ENCODE measurements at places on chromosomes 4 and X. TPM values are rescaled to one million over a fixed set of nuclear protein-coding genes. Genes with fewer than 3 reads are reported as not detected.

The HPSE gene
- 1.3 TPM for total RNA-seq

The SPIN2A gene
- not detected for total RNA-seq

The LAMP2 gene
- total RNA-seq, result 82.5 TPM

The SSX2 gene
- not detected for total RNA-seq

The CABS1 gene
- total RNA-seq, result not detected

The KCND1 gene
- total RNA-seq, result 3.4 TPM

The MAGEE1 gene
- total RNA-seq, result 1.5 TPM

The CXXC4 gene
- total RNA-seq, result 0.76 TPM

The TTC29 gene
- 1.1 TPM for total RNA-seq

The ANK2 gene
- 13.9 TPM for total RNA-seq

The RTL3 gene
- total RNA-seq, result not detected

The DCHS2 gene
- total RNA-seq, result 6.6 TPM

The TMEM271 gene
- total RNA-seq, result not detected

The CXCL3 gene
- 1.6 TPM for total RNA-seq

The DCAF4L1 gene
- total RNA-seq, result not detected

The SERTM2 gene
- not detected for total RNA-seq

The FGFRL1 gene
- 60.5 TPM for total RNA-seq

The EXOC1L gene
- not detected for total RNA-seq

The FOXP3 gene
- total RNA-seq, result not detected

The TLR10 gene
- total RNA-seq, result not detected

The EGFL6 gene
- under 0.01 TPM for total RNA-seq

The SH3RF1 gene
- 20.0 TPM for total RNA-seq

The PTTG2 gene
- not detected for total RNA-seq

The MAGEC2 gene
- total RNA-seq, result not detected

The HTR2C gene
- not detected for total RNA-seq

The SPARCL1 gene
- total RNA-seq, result not detected

The RHOXF2B gene
- total RNA-seq, result not detected

The EGF gene
- total RNA-seq, result 0.25 TPM

The CENPVL2 gene
- not detected for total RNA-seq

The FRG2 gene
- not detected for total RNA-seq

The GAGE1 gene
- not detected for total RNA-seq

The APBB2 gene
- total RNA-seq, result 63.2 TPM

The HTRA3 gene
- total RNA-seq, result 3.8 TPM

The IL2RG gene
- not detected for total RNA-seq

The MAGEC1 gene
- total RNA-seq, result not detected

The ETNPPL gene
- total RNA-seq, result not detected

The MAPK10 gene
- total RNA-seq, result 7.6 TPM

The VCX gene
- total RNA-seq, result not detected

The CSAG1 gene
- not detected for total RNA-seq

The NLGN4X gene
- 1.0 TPM for total RNA-seq

The PCSK1N gene
- total RNA-seq, result 32.6 TPM

The NLRP2B gene
- not detected for total RNA-seq

The BMX gene
- total RNA-seq, result not detected

The C4orf51 gene
- not detected for total RNA-seq

The ERAS gene
- total RNA-seq, result not detected

The STK32B gene
- 3.8 TPM for total RNA-seq

The TAF7L gene
- total RNA-seq, result under 0.01 TPM

The HPF1 gene
- total RNA-seq, result 44.2 TPM

The MAP7D2 gene
- 0.65 TPM for total RNA-seq

The HAND2 gene
- not detected for total RNA-seq

The TBL1X gene
- 23.8 TPM for total RNA-seq

The FGFBP2 gene
- total RNA-seq, result not detected

The GAGE12H gene
- not detected for total RNA-seq

The HCFC1 gene
- total RNA-seq, result 86.0 TPM
